ENCODE measurements at places on chromosomes 1 and 21. TPM values are rescaled to one million over a fixed set of nuclear protein-coding genes. Genes with fewer than 3 reads are reported as not detected.

Gene PALMD
- 4.6 TPM for polyA plus RNA-seq

Gene EFNA3
- 9.6 TPM for polyA plus RNA-seq

GRCh38 chr1:67059346-67059745 is 5.4 kb upstream of the SLC35D1 start:
- H3K36me3 ChIP-seq, result no peaks in the 10 kb centered on the region
- no peak overlapping the region for H3K4me3 ChIP-seq
- no peaks in the 10 kb centered on the region for H3K4me1 ChIP-seq
- no peak for DNase-seq
- H3K27me3 ChIP-seq, result no peaks in the 10 kb centered on the region

DNA sequence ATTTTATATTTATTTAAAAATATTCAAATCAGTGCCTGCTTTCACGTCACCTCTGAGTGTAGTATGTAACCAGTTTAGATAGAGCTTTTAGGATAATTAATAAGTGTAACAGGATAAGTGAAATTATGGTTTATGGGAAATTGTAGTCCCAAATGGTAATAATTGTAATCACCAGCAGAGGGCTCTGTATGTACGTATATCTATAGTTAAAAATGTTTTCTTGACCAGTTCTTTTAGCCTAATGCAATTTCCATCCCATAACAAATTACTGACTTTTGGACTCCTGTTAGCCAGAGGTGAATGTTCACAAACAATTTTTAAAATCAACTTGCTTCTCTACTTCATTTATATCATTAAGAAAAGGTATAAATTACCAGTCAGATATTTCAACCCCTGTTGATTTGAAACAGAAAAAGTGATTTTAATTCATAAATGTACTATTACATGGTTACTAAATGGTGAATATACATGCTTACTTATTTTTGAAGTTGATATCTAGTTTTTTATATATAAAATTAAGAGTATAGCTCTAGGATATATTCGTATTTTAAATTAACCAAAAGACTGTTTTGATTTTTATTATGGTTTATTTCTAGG is 25.3 kb downstream of the SLC30A7 start:
- no peak overlapping the region for H3K27ac ChIP-seq
- no peaks in the 10 kb centered on the region for H3K4me1 ChIP-seq
- H3K27me3 ChIP-seq, result no peaks in the 10 kb centered on the region
- H3K36me3 ChIP-seq, result peaks cover 30% of the 10 kb centered on the region
- no peak overlapping the region for H3K4me3 ChIP-seq
- DNase-seq, result peak; percentile 18

- peak; percentile 29 for DNase-seq
- H3K4me3 ChIP-seq, result no peak overlapping the region
- no peaks in the 10 kb centered on the region for H3K27me3 ChIP-seq
- no peak overlapping the region for H3K27ac ChIP-seq
- no peaks in the 10 kb centered on the region for H3K36me3 ChIP-seq
These were observed 392.8 kb upstream of the CAMK1G start for GRCh38 chr1:209190591-209191261.

DNA sequence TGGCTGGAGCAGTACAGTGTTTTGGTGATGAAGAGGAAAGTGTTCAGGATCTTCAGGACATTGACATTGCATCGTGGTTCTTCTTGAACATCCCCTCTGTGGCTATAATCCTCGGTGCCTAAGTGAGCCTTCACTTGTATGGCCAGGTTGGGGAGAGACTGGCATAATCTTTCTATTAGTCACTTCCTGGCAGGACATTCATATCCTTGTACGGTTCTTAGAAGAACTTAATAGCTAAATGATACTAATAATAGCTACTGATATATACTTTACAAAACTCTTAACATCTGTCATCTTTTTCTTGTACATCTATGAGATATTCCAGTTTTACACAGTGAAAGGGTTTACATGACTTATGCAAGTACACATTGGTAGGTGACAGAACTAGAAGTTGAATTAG is 35.8 kb downstream of the CELF3 start:
- peaks cover 9% of the 10 kb centered on the region for H3K36me3 ChIP-seq
- H3K4me1 ChIP-seq, result no peaks in the 10 kb centered on the region
- no peak overlapping the region for H3K4me3 ChIP-seq
- no peak overlapping the region for H3K27ac ChIP-seq
- DNase-seq, result no peak
- H3K27me3 ChIP-seq, result no peaks in the 10 kb centered on the region

GRCh38 chr21:35942211-35943144 is 117.8 kb downstream of the SETD4 start:
- H3K4me3 ChIP-seq, result no peak overlapping the region
- H3K27ac ChIP-seq, result no peak overlapping the region
- DNase-seq, result no peak
- H3K27me3 ChIP-seq, result no peaks in the 10 kb centered on the region

DNA sequence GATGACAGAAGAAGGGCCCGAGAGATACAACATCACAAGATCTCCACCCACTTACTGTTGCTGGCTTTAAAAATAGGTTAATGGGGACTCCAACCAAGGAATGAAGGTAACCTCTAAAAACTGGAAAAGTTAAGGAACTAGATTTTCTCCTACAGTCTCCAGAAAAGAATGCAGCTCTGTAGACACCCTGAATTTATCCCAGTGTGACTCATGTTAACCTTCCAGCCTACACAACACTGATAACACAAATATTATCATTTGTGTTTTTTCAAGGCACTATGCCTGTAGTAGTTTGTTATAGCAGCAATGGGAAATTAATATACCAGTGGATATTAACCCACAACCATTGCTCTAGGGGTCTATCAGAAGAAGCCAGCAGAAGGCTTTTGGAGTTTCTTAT is 730.7 kb upstream of the ZP4 start:
- no peaks in the 10 kb centered on the region for H3K36me3 ChIP-seq
- no peak overlapping the region for H3K4me3 ChIP-seq
- H3K27me3 ChIP-seq, result no peaks in the 10 kb centered on the region
- no peaks in the 10 kb centered on the region for H3K4me1 ChIP-seq
- no peak overlapping the region for H3K27ac ChIP-seq
- DNase-seq, result no peak

- H3K4me1 ChIP-seq, result peaks cover 7% of the 10 kb centered on the region
- H3K36me3 ChIP-seq, result no peaks in the 10 kb centered on the region
- no peak overlapping the region for H3K4me3 ChIP-seq
- no peak for DNase-seq
- no peak overlapping the region for H3K27ac ChIP-seq
These were observed 200.4 kb upstream of the FGGY start for GRCh38 chr1:59096501-59096900.

DNA sequence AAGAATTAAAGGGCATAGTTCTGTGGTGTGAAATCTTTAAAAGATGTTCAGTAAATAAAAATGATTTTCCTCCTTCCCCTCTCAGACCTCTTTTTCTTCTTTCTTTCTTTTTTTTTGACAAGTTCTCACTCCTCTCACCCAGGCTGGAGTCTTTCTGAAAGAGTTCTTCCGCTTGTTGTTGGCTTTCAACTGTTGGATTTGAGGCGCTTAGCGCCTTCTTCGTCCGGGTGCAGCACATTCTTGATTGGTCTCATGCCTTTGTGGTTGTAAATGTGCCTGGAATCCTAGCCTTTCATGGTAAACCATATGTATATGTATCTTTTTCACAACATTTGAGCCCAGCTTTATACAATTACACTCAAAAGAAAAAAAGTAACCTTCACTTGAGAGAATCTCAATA is 980 bp upstream of the METTL18 start:
- no peaks in the 10 kb centered on the region for H3K27me3 ChIP-seq
- H3K27ac ChIP-seq, result no peak overlapping the region
- peaks cover 3% of the 10 kb centered on the region for H3K4me1 ChIP-seq
- H3K36me3 ChIP-seq, result no peaks in the 10 kb centered on the region
